Dermis blood vessel endothelial cell (primary cell): ENCODE measurements at places on chromosomes 7 and 10. TPM values are rescaled to one million over a fixed set of nuclear protein-coding genes. Genes with fewer than 3 reads are reported as not detected.

Gene BLNK
- total RNA-seq = not detected in 2 replicates

Gene HECW1
- not detected in 2 replicates for total RNA-seq

GRCh38 chr7:36153571-36154097 is 580 bp downstream of the EEPD1 start:
- peak; percentile 16 for DNase-seq

DNA sequence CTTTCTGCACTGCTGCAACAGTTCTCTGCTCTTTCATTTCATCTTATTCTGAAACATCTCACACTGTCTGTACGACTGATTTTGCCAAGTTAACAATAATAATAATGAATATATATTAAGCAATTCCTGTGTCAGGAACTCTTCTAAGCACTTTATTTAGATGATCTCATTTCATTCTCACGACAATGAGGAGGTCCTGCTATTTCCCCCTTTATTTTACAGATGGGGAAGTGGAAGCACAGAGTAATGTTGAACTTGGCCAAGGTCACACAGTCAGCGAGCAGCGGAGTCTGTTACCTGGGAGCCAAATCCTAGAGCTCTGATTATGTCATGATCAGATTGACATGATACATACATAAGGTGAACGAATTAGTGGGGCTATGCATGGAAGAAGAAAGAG is 5.8 kb downstream of the MRC1 start:
- DNase-seq = peak; percentile 40

- no peak for DNase-seq
Measured at GRCh38 chr10:102493771-102494170, 8.7 kb downstream of the ACTR1A start.

Gene PPP3CB
- 12.6 and 19.6 TPM in 2 replicates for total RNA-seq

- peak; percentile 30 for DNase-seq
Measured at GRCh38 chr7:1741751-1742554, 71.9 kb downstream of the ELFN1 start.

DNA sequence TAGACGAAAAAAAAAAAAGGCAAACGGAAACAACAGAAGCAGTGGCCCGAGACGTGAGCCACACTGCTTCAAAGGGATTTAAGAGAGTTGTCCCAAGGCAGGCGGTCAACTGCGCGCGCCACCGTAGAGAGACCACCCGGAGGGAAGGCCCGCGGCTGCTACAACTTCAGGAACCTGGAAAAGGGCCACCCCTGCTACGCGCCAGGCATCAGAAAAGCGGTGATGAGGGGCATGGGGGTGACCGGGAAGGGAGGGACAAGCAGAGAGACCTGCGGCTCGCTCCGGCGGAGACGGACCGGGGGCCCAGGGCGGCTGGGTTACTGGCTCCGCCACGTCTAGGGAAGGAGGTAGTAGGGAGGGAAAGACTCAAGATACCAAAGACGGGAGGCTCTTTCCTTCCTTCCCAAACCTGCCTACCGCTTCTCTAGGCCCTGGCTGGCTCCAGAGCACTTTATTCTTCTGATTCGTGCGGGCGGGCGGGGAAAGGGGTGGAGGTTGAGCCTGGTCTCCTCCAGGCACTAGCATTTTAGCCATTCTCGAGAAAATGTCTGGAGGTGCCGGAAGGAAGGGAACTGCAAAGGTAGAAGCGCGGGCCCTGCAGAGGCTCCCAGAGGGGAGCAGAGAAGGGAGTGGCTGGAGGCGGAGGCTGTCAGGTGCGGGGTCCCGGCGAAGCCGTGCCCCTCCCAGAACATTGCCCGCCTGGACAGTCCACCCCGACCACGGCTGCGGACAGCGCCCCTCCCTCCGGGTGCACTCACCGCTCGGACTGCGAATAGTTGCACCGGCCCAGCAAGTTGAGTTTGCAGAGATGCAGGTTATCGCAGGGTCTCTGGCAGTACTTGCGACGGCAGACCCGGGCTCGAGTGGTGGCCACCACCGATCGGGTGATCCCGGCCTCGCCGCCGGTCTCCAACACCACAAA is 993 bp downstream of the ZC3HAV1 start:
- peak; percentile 38 for DNase-seq

GRCh38 chr10:30986053-30986555 is 45.6 kb downstream of the ZNF438 start:
- DNase-seq = peak; percentile 39

DNA sequence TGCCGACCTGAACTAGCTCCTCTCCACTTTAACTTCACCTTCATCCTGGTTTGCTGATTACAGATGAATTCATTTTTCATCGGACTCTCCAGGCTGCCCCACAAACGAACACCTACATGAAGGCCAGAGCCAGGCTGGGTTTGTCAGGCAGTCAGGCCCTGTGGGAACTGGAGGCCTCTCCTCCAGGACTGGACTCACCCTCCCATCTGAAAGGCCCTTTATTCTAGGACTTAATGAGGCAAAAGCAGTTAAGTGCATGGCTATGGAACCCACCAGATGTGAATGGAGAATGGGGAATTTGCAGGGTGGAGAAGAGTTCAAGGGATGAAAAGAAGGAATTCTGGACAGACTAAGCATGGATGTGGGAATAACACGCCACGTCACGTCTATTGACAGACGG is 170.8 kb downstream of the ARHGAP12 start:
- DNase-seq = no peak

- DNase-seq = no peak
Measured at GRCh38 chr7:38452681-38453108, 178.5 kb downstream of the AMPH start.

GRCh38 chr10:18651324-18652007 is at the start of gene NSUN6:
Gene NSUN6, minus strand, starts transcription at chr10:18651587. Its CDS starts 384 bp downstream, at chr10:18651203.
- peak; percentile 87 for DNase-seq

Gene CALHM3
- not detected in 2 replicates for total RNA-seq

Gene GDF10
- not detected in 2 replicates for total RNA-seq

Gene CYP3A5
- total RNA-seq = not detected in 2 replicates

Gene ZNF488
- under 0.01 and 0.28 TPM in 2 replicates for total RNA-seq

DNA sequence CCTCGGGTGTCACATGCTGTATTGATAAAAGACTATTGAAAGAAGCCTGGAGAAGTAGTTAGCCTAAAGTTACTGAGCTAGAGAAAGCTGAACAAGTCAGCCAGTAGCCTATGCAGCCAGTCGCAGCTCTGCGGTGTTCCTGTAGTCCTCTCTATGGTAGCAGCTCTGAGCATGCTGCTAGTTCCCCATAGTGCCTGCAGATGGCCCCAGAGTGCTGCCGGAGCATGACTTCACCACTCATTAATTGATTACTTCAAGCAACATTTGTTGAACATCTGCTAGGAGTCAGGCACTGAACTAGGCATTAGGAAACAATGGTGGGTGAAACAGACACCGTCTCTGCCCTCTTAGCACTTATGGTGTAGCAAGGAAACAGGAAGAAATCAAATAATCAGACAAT is 422.7 kb downstream of the SORCS3 start:
- no peak for DNase-seq

GRCh38 chr7:43456200-43456599 is 126.7 kb upstream of the STK17A start:
- no peak for DNase-seq

Gene SERPINE1
- 289 and 399 TPM in 2 replicates for total RNA-seq

- DNase-seq = no peak
Measured at GRCh38 chr10:85900487-85900886, 466.1 kb downstream of the GRID1 start.

DNA sequence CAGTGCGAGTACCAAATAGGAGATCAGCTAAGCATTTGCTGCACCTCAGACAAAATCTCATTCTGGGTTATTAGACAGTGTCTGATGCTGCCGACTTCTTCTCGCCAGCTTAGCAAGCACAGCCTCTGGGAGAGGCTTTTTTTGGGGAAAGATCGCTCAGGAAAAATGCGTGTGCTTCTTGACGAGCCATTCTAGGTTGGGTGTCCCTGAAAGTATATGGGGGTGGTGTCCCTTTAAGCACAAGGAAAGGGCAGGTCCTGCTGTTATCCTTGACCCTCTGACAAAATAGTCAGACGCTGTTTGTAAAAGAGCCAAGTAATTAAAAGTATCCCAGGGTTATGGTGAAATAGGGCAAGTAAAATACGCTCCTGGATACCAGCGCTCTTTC is 540.1 kb upstream of the FZD8 start:
- no peak for DNase-seq

Gene ZKSCAN1
- total RNA-seq = 42.6 and 50.9 TPM in 2 replicates

Gene STK32C
- total RNA-seq = 6.1 and 8.8 TPM in 2 replicates

Gene SCART1
- 0.28 and 1.4 TPM in 2 replicates for total RNA-seq
